ENCODE measurements at places on chromosomes 16 and 17.

DNA sequence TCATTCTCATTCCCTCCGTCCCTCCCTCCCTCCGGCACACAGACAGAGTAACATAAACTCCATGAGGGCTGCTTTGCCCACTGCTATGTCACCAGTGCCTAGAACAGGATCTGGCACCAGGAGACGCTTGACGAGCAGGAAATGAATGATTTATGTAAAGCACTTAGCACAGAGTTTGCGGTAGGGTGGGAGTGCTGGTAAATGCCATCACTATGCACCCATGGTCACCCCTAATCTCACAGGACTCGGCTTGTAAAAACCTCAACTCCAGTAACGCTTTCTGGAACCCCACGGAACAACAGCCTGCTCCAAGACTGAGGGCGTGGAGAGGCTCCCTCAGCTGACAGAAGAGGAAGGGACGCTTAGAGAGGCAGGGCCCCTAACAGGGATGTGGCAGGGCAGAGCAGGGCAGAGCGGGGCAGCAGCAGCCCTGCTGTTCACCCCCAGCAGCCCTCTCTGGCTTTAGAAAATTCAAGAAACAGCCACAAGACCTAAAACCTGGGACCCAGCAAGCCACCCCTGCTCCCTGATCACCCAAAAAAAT lies 156.9 kb downstream of the C16orf78 start:
- DNase-seq = no peak

DNA sequence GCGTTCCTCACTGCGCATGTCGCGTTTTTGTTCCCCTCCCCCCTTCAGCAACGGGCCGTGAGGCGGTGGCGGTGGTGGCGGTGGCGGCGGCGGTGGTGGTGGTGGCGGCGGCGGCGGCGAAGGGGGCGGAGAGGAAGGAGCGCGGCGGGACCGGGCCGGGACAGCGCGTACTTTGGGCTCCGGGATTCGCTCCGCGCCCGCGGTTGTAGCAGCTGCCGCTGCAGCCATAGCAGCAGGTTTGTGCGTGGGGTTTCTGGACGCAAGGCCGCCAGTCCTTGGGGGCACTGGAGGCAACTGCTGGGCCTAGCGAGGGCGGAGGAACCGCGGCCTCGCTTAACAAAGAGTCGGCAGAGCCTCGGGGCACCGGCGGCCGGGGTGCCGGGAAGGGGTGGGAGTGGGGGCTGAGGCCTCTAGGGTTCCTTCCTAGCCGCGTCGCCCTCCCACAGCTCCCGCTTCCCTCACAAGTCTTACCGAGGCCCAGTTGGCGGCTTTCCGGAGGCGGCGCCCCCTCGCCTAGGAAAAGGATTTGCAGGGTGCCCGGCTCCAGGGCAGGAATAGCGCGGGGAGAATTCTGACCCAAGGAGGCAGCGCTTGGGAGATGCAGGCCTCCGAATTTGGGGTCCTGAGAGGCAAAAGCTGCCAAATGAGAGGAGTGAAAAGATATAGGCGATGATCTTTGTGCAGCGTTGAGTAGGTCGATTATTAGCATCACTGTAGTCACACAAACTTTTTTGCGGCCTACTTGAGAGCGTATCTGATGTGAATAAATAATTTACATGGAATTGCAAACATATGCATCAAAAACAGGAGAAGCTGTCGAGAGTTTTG lies at the start of gene DDX42:
DDX42 (plus strand) TSS at position 30 of the 828 bp plus-strand sequence. CDS start 12,880 bp downstream, outside the sequence.
- DNase-seq = no peak

DNA sequence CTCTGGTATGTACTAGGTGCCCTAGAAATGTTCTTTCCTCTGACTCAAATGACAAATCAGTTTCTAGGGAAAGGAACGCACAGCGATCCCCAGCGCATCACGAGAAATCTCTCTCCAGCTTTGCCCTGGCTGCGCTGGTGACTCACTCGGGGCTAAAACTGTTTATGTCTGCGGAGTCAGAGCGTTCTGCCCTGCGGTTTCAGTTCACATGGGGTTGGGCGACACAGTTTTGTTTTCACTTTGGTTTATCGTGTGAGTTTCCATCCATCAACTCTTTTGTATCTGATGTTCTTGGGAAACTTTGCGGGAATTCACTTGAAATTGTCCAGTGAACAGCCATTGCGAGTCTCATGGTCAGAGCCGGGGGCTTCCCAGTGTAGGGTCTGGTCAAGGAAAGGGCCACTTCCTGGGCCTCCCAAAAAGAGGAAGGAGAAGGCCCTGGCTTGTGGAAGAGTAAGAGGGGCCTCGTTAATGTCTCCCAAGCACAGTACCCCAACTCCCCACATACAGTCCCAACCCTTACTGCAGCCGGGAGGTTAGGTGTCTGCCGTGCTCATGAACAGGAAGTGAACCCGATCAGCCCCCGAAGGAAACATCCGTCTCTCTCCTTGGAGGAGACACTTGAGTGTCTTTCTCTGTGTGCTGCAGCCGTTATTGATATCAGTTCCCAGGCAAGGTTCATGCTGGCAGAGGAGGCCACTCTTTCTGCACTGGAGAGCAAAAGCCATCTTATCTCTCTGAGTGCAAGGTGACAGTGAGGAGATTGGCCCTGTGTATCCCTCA lies 643.2 kb downstream of the WWOX start:
- peak; percentile 64 for DNase-seq

GRCh38 chr17:60905709-60906108 lies 228.1 kb downstream of the BCAS3 start:
- DNase-seq = no peak

- DNase-seq = no peak
Measured at GRCh38 chr16:54165174-54165911, 121.2 kb downstream of the IRX3 start.

DNA sequence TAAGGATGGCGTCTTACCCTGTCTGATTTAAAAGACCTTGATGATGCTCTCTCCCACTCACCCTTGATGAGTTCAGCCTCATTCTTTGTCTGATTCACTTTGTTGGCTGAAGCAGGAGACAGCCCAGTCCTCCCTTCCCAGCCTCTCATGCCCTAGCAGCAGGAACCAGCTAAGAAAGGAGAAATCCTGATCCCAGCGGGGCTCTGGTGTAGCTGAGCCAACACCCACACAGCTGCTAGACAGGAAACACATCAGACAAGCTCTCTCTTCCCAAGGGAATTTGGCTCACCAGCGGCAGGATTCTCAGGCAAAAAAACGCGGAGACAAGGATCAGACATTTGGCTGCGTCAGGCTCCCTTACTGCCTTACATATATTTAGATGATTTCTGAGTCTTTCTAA lies 211.5 kb downstream of the CDH11 start:
- no peak for DNase-seq

DNA sequence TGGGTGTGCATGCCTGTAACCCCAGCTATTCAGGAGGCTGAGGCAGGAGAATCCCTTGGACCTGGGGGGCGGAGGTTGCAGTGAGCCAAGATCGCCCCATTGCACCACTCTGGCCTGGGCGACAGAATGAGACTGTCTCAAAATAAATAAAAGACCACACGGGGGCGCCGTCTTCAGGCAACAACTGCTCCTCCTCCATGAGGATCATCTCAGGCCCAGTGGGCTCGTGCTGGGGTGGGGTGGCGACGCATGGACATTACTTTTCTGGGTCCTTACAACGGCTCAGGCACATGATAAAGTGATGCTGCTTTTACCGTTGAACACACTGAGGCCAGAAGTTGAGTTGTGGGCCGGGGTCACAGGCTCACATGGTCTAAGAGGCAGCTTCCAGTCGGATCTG lies 56.2 kb downstream of the PRMT7 start:
- peak; percentile 41 for DNase-seq

DNA sequence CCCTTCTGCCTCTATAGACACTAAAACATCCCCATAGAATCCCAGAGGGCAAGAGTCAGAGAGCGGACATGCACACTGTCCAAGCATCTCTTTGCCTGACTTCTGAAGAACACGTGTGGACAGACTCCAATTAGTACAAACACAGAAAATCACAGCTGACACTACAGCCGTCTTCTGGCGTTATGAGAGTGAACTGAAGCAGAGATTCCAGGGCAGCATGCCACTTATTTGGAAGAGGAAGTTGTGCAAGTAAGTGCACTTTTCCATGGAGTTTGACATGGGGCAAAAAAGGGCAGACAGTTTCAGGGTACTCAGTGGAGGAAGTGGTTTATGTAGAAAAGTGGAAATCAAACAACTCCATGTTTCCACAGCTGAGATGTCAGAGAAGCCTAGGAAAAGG lies 16.8 kb upstream of the ZNF287 start:
- DNase-seq = no peak

GRCh38 chr17:58384897-58385296 lies 32.4 kb downstream of the RNF43 start:
- DNase-seq = no peak

DNA sequence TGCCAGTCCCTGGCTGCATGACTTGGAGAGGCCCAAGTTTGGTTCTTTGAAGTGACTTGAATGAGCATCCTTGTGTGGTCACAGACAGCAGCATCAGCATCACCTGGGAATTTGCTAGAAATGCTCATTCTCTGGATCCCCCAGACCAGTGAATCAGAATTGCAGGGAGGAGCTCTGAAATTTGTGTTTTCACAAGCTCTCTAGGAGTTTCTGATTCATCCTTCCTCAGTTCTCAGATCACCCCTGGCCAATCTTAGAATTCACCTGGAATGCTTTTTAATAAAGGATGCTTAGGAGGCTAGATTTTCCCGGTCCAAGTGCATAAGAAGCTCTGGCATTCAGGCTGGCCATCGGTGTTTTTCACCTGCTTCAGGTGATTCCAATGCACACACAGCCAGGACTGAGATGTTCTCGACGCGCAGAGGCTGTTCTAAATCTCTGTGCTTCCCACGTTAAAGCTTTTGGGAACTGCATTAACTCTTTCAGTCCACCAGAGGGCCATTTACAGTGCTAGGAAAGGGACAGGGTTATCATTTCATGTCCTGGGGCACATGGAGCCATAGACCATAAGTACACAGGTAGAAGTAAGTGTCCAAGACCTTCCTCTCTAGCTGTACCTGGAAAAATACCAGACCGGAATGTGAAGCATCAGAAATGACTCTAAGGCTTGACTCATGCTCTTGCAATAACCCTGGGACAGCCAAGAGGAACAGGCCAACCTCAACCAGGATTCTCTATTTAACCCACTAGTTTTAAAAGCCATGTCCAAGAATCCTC lies 85.7 kb upstream of the XYLT1 start:
- DNase-seq = peak; percentile 7

- no peak for DNase-seq
Measured at GRCh38 chr16:83955218-83956130, 2.4 kb downstream of the OSGIN1 start.

DNA sequence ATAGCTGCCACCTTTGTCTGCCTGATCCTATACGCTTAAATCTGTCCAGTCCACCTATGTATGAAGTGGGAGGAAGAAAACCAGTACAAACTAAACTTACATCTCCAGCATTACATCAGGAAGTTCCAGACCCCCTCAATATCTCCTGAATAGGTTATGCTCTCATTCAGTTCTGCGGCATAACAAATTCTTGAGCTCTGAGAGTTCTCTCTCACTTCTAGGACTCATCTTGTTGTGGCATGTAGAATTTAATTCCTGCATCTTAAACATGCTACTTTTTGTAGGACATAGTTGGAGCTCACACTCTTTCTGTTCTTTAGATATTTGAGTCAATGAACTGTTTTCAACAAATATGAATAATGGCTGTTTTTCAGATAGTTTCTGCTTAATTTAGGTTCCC lies 662.5 kb downstream of the CDH11 start:
- DNase-seq = no peak

DNA sequence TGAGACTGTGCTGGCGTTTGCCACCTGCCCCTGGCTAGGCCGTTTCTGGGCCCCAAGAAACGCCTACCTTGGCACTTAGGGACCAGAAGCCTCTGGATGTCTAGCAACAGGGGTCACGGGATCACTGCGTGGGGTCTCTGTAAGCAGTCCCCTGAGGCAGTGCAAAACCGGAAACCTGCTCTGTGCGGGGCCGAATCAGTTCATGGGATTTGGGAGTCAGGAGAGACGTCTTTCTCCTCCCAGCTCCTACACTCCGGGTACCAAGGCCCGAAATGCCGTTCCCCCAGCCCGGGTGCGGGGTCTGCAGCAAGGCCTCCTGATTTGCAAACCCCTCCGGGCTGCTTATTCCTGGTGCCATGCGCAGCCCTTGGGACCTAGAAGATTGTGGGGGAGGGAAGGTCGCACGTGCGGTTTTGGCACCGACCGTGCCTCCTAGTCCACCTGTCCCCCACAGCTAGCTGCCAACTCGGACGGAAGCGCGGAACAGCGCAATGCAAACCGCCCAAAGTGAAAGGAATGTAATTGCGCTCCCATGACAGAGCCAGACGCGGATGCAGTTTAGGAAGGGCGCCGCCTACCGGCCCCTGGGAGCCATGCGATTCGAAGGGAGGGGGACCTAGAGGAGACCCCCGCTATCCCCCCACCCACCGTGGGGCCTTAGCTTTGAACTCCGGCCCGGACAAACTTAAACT lies 6.5 kb downstream of the IRX5 start:
- no peak for DNase-seq

GRCh38 chr16:14545346-14545884 lies 84.6 kb downstream of the PARN start:
- DNase-seq = no peak

- no peak for DNase-seq
Measured at GRCh38 chr16:73864868-73865267, 431.7 kb upstream of the PSMD7 start.

DNA sequence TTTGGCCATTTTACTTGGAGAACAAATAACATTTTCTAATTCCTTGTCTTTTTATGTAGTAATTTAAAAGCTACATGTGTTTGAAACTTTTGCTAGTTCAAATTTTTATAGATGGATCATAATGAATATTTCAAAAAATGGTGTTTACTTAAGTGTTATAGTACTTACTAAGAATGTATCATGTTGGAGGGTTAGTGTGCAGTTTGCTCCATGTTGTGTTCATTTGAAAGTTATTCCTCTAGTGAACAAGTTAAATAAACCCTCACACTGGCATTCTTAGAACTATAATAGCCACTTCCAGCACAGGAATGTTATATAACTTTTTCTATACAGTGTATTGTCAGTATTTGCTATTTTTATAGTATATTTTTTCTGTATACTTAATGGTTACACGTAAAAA lies 62.8 kb downstream of the MRTFB start:
- DNase-seq = no peak

GRCh38 chr16:49586466-49587450 lies 213.2 kb downstream of the C16orf78 start:
- no peak for DNase-seq

GRCh38 chr16:2102471-2102870 lies 33.2 kb downstream of the PKD1 start:
- no peak for DNase-seq

DNA sequence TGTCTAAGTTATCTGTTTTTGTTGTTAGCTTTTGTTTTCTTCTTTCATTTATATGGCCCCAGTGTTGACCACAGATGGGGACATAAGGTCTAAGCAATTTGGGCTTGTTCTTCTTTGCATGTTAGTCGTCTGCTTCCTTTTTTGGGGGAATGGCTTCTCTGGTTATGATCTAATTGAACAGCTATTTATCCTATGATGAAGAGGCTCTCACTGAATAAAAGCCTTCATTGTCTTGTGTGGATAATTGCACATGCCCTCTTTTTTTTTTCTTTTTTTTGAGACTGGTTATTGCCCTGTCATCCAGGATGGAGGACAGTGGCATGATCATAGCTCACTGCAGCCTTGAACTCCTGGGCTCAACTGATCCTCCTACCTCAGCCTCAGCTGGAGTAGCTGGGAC lies 13.7 kb downstream of the SMARCE1 start:
- DNase-seq = no peak

- DNase-seq = no peak
Measured at GRCh38 chr17:79616801-79617200, 6.0 kb upstream of the RBFOX3 start.

GRCh38 chr17:49820773-49821172 lies 27.1 kb downstream of the TAC4 start:
- DNase-seq = no peak

Measured in T-helper 1 cell (primary cell).